Osteocyte (in vitro differentiated cells): ENCODE measurements at places on chromosomes 13 and 19. TPM values are rescaled to one million over a fixed set of nuclear protein-coding genes. Genes with fewer than 3 reads are reported as not detected.

GRCh38 chr19:7661744-7662538 is 6.9 kb upstream of the RETN start:
- H3K36me3 ChIP-seq, result no peaks in the 10 kb centered on the region
- no peak overlapping the region for H3K4me3 ChIP-seq
- H3K4me1 ChIP-seq, result peaks cover 2% of the 10 kb centered on the region
- H3K27ac ChIP-seq, result no peak overlapping the region
- H3K27me3 ChIP-seq, result peaks cover 14% of the 10 kb centered on the region

- H3K27ac ChIP-seq, result no peak overlapping the region
- DNase-seq, result no peak
- H3K4me3 ChIP-seq, result no peak overlapping the region
- no peaks in the 10 kb centered on the region for H3K27me3 ChIP-seq
- no peaks in the 10 kb centered on the region for H3K36me3 ChIP-seq
Observed at GRCh38 chr19:6803036-6803404, 30.5 kb downstream of the VAV1 start.

DNA sequence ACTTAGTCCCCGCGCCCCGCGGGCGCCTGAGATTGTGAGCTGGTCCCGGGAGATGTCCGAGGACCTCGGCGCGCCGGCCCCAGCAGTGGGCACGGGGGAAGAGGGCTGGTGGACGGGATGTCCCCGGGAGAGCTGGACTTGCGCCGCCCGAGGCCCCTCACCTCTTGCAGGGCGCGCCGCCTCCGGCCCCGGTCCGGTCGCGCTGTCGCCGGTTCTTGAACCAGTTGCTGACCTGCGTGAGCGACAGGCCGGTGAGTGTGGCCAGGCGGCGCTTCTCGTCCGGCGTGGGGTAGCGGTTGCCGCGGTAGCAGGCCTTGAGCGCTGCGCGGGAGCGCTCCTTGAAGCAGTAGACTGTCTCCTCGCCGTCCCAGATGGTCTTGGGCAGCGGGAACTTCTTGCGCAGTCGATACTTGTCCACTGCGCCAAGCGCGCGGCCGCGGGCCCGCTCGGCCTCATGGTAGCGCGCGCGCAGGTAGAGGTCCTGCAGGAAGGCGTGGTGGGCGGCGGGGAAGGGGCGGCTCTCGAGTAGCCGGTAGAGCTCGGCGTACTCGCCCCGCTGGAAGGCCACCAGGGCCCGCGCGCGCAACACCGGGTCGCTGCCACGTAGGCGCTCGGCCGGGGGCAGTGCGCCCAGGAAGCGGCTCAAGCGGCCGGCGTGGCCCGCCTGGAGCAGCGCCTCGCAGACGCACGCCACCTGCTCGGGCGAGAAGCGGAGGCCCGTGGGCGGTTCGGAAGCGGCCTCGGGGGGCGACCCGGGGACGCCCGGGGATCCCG is 984 bp downstream of the SIX5 start:
- DNase-seq, result no peak
- peaks cover 32% of the 10 kb centered on the region for H3K4me1 ChIP-seq
- no peaks in the 10 kb centered on the region for H3K27me3 ChIP-seq
- H3K4me3 ChIP-seq, result peak overlapping the region; percentile 85

GRCh38 chr13:40113643-40114304 is 458.3 kb downstream of the COG6 start:
- H3K4me1 ChIP-seq, result peaks cover 27% of the 10 kb centered on the region
- DNase-seq, result no peak
- no peaks in the 10 kb centered on the region for H3K36me3 ChIP-seq
- H3K4me3 ChIP-seq, result no peak overlapping the region

GRCh38 chr13:108368250-108368905 is 98.9 kb downstream of the TNFSF13B start:
- H3K27me3 ChIP-seq, result peaks cover 57% of the 10 kb centered on the region
- H3K4me3 ChIP-seq, result no peak overlapping the region
- no peaks in the 10 kb centered on the region for H3K4me1 ChIP-seq
- H3K36me3 ChIP-seq, result no peaks in the 10 kb centered on the region

The ZNF626 gene
- total RNA-seq, result 13.2 and 13.3 TPM in 2 replicates

The ADM5 gene
- total RNA-seq, result 0.73 and 1.5 TPM in 2 replicates

The TTYH1 gene
- not detected in 2 replicates for total RNA-seq
